ENCODE measurements at places on chromosomes 4 and X.
A peak's percentile ranks its signal among the peaks of the same experiment; 100 is the strongest.

DNA sequence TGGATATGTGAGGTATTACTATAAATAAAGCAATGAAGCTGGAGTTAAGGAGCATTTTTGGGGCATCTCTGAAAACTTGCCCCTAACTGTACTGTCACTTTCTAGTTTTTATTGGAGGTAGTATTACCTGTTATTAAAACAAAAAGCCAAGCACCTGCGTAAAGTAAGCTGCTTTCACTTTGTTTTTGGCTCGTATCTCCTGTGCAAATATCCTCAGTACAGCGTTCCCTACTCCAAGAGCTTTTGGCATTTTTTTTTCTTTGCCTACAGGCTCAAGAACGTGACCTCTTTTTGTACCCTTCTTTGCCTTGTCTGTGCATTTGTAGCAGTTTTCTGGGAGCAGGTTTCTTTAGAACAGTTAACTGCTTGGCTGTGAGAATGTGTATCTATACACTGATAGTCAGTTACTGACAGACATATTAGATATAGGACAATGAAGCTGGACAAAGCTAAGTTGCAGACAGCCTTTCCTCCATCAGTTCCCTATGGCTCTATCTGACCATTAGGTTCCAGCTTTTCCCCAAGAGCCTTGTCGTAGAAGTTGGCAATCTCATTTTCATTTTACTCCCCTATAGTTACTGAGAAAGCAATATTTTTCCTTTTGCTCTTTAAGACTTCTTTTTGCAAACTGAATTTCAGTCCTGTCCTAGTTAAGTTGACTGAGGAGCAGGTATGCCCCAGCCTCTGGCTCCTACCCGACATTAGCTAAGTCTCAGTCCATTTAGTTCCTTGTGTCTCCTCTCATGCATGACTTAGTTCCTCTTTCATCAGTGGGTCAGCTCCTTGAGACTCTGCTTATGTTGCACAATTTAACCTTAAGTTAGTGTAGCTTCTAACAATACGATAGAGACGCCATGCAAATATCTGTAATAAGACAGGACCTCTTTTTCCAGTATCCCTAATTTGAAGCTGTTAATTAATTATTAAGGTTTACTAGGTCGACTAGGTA is 71.5 kb upstream of the HPRT1 start:
- no peak for DNase-seq

DNA sequence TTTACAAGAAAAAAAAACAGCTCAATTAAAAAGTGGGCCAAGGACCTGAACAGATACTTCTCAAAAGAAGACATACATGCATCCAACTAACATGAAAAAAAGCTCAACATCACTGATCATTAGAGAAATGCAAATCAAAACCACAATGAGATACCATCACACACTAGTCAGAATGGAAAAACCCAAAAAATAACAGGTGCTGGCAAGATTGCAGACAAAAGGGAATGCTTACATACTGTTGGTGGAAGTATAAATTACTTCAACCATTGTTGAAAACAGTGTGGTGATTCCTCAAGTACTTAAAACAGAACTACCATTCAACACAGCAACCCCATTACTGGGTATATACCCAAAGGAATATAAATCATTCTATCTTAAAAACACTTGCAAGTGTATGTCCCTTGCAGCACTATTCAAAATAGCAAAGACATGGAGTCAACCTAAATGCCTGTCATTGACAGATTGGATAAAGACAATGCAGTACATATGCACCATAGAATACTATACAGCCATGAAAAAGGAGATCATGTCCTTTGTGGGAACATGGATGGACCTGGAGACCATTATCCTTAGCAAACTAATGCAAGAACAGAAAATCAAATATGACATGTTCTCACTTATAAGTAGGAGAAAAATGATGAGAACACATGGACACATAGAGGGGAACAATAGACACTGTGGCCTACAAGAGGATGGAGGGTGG is 97.6 kb downstream of the RAB28 start:
- DNase-seq = no peak

DNA sequence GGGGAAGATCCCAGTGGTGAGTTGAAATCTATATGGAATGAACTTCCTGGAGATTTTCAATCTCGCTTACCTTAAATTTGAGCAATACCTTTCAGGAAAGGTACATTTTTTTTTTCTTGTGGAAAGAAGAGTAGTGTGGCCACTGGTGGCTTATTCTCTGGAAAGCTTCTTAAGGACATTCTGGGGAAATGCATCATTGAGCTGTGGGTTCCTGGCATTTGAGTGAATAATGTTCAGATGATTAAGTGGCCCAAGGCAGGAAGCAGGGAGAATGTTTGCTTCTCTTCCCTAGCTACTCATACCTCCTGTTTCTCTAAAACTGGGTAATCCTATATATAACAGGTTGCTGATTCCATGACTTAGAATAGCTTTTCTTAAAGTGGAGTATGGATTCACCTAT is 31.8 kb downstream of the STAG2 start:
- no peak for DNase-seq

GRCh38 chrX:40176351-40177116 is 78.8 kb upstream of the BCOR start:
- DNase-seq = peak; percentile 27

- DNase-seq = no peak
Measured at GRCh38 chr4:87895964-87896621, 63.3 kb downstream of the MEPE start.

DNA sequence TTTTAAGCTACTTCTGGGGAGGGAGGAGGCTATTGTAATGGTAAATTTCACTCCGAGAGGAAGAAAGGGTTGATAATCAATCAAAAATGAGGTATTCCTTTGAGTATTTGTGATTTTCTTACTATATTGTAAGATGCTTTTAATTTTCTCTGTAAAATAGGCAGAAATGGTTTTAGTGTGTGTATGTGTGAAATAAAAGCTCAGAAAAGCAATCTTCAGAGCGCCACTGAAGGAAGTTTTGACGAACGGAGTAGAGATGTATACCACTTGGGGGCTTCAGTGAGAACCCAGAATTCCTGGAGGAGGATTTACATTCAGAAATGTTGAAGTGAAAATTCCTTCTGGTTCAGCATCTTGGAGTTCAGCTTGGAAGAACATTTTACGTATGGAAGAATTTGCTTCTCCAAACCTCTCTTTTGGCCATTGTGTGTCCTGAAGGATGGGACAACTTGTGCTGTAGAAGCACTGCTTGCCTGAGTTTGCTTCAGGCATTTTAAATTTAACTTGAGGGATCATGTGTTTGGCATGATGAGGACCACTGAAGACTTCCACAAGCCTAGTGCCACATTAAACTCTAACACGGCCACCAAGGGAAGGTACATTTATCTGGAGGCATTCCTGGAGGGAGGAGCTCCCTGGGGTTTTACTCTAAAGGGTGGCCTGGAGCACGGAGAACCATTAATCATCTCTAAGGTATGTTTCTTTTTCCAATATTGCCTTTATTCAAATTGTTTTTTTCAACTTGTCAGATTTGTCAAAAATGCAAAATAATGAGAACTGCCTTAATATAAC is 695 bp downstream of the SHROOM3 start:
- DNase-seq = no peak

DNA sequence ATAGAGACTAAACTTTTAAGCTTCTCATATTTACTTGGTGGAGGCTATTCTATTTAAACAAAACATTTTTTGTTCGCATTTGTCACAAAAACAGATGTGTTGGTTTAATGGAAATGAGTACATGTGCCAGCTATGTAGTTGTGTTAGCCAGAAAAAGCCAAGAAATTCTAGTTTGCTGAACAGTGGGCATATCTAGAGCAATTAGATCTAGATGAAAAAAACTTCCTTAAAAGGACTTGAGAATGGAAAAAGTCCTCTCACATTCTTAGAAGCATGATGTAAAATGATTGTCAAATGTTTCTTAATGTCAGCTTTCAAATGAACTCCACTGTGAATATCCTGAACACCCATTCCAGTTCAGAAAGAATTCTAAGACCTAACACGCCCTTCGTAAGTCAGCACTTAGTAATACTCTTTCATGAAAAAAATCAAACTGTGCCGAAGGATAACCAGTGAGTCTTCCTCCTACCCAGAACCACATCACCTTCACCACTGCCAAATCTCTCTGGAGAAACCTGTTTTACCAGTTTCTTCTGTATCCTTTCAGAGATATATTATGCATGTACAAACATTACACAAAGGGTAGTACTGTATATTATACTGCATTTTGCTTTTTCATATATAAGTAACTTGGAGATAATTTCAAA is 28.2 kb downstream of the PHKA1 start:
- no peak for DNase-seq

- no peak for DNase-seq
Measured at GRCh38 chr4:52358883-52359321, 300.2 kb downstream of the USP46 start.

DNA sequence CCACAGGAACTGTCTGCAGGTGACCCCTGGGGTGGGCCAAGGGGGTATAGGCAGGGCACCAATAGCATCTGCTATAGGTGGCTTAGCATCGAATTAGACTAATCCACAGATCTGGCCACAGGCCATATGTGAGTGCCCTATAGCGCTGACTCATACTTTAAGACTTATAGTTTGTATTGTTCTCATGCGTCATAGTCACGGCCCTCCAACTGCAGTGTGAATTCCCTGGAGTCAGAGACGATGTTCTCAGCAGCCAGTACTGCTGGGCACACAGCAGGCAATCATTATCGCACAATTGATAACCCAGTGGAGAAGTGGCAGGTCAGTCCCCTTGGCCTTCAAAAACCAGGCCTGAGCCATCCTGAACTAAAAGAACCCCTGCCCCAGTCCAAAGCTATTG is 58.1 kb downstream of the ADGRG2 start:
- no peak for DNase-seq

- no peak for DNase-seq
Measured at GRCh38 chrX:39613997-39614679, 483.6 kb downstream of the BCOR start.

GRCh38 chr4:78939667-78940008 is 400 bp upstream of the PAQR3 start:
- no peak for DNase-seq

- DNase-seq = no peak
Measured at GRCh38 chrX:78957049-78957767, 12.0 kb downstream of the P2RY10 start.

- no peak for DNase-seq
Measured at GRCh38 chrX:123570011-123570590, 162.8 kb downstream of the THOC2 start.

- no peak for DNase-seq
Measured at GRCh38 chrX:27915617-27916016, 65.6 kb downstream of the DCAF8L1 start.

DNA sequence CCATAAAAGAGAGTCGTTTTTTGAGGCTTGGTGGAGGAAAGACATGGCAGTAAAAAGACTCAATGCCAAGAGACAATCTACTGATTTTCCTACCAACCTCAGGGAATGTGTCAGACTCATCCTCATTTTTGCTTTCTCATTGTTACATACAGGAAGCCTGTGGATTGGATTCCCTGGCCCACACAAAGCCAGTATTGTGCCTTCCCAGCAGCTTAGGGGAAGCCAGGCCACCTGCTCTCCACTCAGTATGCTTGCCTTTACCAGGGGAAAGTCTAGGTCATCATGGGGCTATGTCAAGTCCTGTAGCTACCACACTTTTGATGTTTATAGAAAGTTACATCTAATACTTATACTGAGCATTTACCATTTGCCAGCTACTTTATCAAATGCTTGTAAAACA is 11.0 kb downstream of the BMX start:
- DNase-seq = peak; percentile 0

GRCh38 chrX:45727761-45728160 is 527.1 kb upstream of the DIPK2B start:
- no peak for DNase-seq

DNA sequence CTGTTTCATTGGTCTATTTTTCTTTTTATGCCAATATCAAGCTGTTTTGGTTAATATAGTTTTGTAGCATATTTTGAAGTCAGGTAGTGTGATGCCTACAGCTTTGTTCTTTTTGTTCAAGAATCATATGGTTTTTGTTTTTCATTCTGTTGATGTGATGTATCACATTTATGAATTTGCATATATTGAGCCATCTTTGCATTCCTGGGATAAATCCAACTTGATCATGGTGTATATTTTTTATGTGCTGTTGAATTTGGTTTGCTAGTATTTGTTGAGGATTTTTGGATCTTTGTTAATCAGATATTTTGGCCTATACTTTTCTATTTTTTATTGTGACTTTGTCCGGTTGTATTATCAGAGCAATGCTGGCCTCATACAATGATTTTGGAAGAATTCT is 74.8 kb downstream of the GPAT3 start:
- DNase-seq = no peak

- DNase-seq = no peak
Measured at GRCh38 chr4:185202984-185203485, 765 bp downstream of the CFAP97 start.

DNA sequence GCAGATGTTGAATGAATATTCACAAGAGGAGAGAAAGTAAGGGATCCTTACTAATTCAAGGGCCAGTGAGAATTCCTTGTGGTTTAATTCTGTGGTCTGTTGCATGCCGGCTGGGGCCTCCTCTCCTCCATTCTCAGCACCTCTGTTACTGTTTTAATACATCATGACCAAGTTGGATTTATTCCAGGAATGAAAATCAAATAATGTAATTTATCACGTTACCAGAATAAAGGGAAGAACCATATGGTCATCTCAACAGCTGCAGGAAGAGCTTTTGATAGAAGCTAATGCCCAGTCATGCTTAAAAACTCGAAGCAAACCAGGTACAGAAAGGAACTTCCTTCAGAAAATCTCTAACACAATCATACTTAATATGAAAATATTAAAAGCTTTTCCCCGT is 54.1 kb downstream of the GRK4 start:
- no peak for DNase-seq

DNA sequence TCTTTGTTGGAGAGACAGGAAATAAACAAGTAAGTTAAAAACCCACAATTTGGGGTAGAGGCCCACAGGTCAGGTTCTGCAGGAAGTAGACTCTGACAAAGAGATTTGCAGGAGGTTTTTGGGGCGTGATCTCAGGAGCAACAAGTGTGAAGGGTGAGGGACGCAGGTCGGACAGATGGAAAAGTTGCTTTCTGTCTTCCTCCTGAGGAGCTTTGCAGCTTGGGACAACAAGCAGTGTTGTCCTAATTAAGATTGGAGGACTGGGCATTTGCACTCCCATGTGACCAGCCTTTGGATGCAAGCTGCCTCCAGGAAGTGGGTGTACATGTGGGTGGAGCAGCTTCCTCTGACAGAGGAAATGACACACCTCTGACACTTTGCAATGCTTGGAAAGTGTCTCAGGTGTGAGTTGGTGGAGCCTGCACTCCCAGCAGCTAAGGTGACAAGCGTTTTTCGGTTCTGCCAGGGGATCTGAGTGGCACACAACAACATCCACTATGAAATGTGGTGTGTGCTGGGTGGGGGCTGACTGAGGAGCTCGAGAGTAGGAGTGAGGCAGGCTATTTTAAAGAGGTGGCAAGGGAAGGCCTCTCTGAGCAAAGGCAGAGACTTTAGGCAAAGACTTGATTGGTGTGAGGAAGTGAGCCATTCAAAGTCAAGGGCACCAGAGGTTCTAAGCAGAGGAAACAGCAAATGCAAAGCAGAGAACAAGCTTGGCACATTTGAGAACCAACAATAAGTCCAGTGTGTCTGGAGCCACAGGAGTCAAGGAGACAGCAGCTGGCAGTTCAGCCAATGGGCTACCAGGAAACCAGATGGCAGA is 339.8 kb upstream of the GATB start:
- peak; percentile 30 for DNase-seq
